GDM1 (cell line): ENCODE measurements at places on chromosomes 7 and 10.

GRCh38 chr10:53256623-53257022, 484.0 kb upstream of the MBL2 start:
- DNase-seq, result no peak

DNA sequence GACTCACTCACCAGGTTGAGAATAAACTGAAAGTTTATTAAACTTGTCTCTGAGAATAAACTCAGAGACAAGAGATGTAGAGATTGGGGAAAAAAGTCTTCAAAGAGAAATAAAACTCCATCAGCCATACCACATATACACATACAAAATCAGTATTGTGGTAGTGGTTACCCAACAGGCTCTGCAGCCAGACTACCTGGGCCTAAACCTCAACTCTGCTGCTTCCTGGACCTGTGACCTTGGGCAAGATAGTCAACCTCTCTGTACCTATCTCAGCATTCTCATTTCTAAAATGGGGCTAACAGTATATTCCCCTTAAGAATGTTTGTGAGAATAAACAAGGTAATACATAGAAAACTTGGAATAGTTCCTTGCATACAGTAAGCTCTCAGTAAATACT, 15.3 kb downstream of the TPK1 start:
- no peak for DNase-seq

- DNase-seq, result no peak
Observed at GRCh38 chr7:139131-139530, 53.2 kb upstream of the FAM20C start.

- no peak for DNase-seq
Observed at GRCh38 chr7:7798510-7798909, 80.1 kb upstream of the RPA3 start.

DNA sequence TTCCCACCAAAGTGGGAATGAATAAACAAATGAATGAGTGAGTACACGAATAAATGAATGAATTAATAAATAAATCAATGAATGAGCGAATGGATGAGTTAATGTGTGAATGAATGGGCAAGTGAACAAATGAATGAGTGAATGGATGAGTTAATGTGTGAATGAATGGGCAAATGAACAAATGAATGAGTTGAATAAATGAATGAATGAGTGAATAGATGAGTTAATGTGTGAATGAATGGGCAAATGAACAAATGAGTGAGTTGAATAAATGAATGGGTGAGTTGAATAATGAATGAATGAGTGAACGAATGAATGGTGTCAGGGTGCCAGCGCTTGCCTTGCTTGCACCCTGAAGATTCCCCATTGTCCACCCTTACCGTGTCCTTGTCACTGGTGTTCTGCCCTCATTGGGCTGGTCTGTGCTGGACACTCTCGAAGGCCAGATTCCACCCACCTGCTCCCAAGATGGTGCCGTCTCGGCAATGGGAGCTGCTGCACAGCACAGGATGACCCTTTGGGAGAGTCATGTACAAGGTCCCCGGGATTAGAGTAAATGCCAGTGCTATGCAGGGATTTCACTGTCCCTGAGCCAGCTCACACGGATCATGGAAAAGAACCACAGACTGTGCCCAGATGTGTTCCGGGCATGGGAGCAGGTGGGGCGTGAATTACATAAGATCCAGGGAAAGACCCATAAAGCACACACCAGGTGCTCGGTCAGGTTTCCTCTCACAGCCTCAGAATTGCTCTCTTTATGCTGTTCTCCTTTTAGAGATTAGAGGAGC, 83.2 kb downstream of the CAMK1D start:
- DNase-seq, result no peak

- DNase-seq, result no peak
Observed at GRCh38 chr10:1203216-1203615, 147.0 kb downstream of the WDR37 start.

DNA sequence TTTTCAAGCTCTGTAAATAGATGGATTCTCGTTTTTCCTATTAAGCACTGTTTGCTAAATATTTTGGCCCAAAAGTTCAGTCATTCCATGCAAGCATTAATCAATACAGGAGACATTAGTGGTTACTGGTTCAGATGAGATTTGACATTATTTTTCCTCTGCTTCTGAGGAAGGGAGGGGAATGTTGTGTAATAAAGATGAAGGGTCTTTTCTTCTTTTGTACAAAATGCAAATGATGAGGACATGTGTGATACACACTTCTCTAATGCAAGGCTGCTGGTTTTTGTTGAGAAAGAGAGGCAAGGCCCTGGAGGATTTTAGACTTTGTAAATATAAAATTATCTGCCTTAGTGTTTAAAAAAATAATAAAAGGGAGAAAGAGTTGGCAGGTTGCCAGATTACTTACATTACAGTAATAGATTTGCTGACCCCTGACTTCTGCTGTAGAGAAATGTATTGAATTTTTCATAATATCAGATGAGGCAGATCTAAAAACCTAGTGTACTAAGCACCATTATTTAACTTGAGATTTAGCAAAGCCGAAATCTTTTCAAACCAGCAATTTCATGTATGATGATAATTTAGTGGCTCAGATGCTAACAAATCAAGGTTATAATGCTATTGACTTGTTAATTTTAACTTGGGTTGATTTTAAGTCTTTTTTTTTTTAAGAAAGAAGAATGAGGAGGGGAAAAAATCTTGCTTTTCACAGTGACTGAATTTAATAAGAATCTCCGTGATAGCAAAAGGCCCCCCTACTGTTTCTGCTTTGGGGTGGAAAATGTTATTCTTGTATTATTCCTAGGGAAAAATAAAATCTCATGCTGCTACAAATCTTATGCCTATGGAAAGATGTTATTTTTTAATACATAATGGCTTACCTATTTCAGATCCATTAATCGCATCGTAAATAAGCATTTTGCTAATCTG, 180.1 kb downstream of the ARID5B start:
- DNase-seq, result no peak

DNA sequence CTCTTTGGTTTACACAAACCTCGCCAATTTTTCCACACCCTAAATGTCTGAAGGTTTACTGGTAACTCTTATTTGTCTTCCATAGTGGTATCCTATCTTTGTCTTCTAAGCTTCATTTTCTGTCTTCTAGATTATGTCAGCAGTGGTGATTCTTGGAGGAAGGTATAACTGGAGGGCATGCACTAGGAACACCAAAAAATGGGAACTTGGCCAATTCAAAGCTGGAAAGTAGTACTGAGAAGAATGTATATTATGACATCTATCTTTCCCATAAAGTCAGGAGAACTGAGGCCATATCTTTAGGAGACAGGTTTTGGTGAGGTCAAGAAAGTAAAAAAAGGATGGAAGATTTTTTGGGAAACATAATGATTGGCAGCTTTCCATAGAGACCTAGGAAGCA, 113.3 kb downstream of the CPEB3 start:
- no peak for DNase-seq

DNA sequence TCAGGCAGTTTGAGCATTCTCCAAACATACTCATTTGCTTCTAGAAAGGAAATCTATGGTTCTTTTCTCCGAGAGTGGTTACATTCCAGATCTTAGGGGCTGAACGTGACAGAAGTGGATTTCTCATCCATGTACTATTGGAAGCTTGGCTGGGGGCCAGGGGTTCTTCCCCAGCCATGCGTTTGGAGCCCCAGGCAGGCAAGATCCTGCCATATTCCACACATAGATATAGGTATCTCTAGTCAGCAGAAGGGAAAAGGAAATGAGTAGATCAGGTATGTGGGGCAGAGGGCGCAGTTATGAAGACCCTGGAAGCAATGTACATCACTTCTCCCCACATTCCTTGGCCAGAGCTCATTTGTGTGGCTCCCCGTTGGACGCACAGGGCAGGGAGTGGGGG, 299.8 kb downstream of the CCDC3 start:
- DNase-seq, result no peak

GRCh38 chr7:157552295-157552993, 215.6 kb downstream of the DNAJB6 start:
- DNase-seq, result no peak

GRCh38 chr10:27713941-27714340, 31.7 kb downstream of the MKX start:
- no peak for DNase-seq

GRCh38 chr7:30751696-30752273, at the start of gene INMT:
Gene INMT, plus strand, starts transcription at chr7:30752135. Its CDS starts 16 bp downstream, at chr7:30752151.
- DNase-seq, result no peak

DNA sequence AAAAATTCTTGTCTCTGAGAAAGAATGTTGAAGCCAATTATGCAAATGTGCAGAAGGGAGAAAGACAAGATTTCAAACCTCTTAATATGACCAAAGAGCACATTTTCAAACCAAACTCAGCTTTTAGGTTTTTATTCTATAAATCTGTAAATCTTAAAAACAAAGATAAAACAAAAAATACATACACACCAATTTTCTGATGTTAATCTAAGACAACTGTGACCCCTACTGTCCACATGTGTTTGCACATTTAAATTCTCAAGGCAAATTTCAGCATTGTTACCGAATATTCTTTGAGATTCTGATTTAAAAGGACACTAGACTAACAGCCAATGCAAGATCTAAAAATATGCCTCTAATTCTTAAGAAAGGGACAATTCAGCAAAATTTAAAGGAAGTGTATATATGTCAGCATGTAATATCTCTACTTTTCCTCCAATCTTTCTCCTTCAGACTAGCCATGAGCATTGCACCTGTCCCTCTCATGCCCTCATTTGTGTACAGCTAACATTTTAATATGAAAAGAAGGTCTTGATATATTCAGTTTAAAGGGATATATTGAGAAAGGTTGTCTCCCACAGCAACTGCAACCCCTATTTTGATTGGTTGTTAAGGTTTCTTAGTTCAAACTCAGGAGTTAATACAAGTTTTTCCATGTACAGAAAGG, 417.9 kb downstream of the IPMK start:
- DNase-seq, result no peak

DNA sequence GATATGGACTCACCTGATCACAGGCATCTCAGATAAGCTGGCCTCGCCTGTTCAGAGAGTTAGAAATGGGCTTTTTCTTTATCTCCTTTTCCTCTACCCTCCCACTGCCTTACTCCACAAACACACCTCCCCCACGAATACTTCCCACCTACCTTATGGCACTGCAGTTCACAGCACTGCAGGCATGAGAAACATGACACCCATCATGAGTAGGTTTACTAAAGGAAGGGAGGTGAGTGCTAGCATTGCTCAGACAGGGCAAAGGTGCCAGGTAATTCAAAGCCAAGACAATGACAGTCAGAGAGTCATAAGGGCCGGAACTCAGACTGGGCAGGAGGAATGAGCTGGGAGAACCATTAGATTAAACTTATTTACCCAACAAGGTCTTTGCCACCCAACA, 220.6 kb downstream of the FAM107B start:
- DNase-seq, result no peak

DNA sequence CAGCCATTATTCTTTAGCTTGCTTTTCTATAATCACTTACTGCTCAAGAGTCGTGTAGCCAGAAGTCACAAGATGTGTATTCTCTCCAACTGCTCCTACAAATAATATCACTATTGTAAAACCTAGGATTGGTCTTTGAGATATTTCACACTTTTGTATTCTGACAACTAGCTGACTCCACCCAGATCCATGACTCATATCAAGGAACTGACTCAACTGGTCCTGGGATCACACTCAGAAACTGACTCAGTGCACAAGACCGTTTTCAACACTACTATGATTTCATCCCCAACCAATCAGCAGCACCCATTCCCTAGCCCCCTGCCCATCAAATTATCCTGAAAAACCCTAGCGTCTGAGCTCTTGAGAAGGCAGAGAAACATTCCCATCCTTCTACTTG, 56.5 kb upstream of the ORC5 start:
- DNase-seq, result no peak

DNA sequence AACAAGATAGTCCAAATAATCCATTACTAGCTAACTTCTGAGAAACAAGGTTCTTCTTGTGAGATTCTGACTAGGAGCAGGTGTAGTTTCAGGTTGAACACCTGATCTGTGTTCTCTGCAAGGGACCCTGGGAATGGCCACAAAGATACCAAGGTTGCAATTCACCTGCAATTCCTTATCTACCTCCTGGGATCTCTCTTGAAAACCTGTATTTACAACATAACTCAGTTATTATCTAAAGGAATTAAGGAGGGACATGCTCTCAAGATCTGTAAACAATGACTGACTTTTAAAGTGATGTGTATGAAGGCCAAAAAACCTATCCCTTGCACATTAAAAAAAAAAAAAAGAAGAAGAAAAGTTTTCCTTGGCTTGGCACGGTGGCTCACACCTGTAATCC, 54.8 kb downstream of the ABLIM1 start:
- no peak for DNase-seq

GRCh38 chr7:129388333-129389098, 45.7 kb upstream of the STRIP2 start:
- no peak for DNase-seq

DNA sequence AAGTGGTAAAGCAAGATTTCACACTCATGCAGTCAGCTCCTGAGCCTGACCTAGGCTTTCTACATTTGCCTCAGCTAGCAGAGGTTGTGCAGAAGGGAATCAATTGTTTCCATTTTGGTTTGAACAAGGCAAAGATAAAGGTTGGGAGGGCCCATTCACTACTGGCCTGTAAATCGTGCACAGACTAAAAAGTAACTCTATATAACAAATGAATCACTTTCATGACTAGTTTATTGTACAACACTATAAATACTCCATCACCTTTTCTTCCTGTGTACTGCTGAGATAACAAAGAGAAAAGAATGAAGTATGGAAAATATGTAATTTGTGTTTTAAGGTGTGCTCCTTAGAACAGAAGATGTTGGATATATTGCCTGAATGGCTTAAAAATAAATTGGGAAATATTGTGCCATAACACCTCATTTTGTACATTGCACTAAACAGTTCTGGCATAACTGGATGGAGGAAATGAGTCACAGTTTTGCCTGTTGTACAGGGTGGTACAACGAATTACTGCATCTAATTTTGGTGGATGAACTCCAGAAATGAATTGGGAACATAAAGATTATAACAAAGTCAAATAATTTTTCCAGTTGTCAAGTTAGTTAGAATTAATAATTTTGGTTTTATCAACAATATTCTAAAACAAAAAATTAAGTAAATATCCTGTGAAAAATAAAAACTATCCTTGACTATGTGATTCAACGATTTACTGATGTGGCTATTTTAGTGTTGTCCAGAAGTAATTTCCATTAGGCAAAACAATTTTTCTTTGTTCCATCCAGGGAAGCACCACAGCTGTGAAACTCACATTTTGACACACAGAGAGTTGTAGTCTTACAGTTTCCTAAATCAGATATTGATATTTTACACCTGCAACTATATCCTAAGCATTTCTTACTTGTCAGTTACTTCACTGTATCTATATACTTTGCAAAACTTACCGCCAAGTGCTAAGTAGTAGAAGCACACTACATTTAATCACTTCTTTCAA, 18.0 kb downstream of the SEMA3C start:
- DNase-seq, result no peak

- DNase-seq, result no peak
Observed at GRCh38 chr7:44887293-44887692, 2.0 kb upstream of the PURB start.

- no peak for DNase-seq
Observed at GRCh38 chr7:139913021-139913844, 84.2 kb downstream of the TBXAS1 start.
